Hematopoietic multipotent progenitor cell (in vitro differentiated cells): ENCODE measurements at places on chromosomes 5 and 9. TPM values are rescaled to one million over a fixed set of nuclear protein-coding genes. Genes with fewer than 3 reads are reported as not detected.

GPR151 gene
- total RNA-seq = not detected

GRCh38 chr9:133158695-133159094 is 5.0 kb downstream of the GBGT1 start:
- no peak for DNase-seq

GZMA gene
- total RNA-seq = not detected

- no peak for DNase-seq
These were observed 268.6 kb downstream of the SEC61B start for GRCh38 chr9:99490729-99491128.

CDHR2 gene
- under 0.01 TPM for total RNA-seq

- no peak for DNase-seq
These were observed 141.4 kb downstream of the EBF1 start for GRCh38 chr5:158958021-158958994.

GRCh38 chr5:135094339-135095051 is 60.5 kb upstream of the PITX1 start:
- DNase-seq = no peak

SV2C gene
- under 0.01 TPM for total RNA-seq

CDH6 gene
- under 0.01 TPM for total RNA-seq

DNA sequence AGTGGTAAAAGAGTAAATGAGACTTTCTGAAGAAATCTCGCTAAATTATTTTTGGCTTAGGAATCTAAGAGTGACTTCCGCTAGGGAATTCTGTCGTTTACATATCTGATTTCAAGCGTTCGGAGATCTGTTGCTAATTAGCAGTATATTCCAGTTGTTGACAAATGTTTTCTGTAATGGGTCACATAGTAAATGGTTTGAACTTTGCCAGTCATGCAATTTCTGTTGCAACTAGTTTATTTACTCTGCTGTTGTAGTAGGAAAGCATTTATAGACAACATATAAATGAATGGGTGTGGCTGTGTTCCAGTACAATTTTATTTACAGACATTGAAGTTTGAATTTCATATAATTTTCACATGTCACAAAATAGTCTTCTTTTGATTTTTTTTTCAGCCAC is 57.4 kb upstream of the JAK2 start:
- DNase-seq = no peak

- DNase-seq = no peak
These were observed 15.7 kb upstream of the AIF1L start for GRCh38 chr9:131080589-131080988.

ARAP3 gene
- total RNA-seq = 0.27 TPM

ANKRD18B gene
- under 0.01 TPM for total RNA-seq

ADAMTS12 gene
- total RNA-seq = not detected

CATSPER3 gene
- total RNA-seq = 0.27 TPM

DNA sequence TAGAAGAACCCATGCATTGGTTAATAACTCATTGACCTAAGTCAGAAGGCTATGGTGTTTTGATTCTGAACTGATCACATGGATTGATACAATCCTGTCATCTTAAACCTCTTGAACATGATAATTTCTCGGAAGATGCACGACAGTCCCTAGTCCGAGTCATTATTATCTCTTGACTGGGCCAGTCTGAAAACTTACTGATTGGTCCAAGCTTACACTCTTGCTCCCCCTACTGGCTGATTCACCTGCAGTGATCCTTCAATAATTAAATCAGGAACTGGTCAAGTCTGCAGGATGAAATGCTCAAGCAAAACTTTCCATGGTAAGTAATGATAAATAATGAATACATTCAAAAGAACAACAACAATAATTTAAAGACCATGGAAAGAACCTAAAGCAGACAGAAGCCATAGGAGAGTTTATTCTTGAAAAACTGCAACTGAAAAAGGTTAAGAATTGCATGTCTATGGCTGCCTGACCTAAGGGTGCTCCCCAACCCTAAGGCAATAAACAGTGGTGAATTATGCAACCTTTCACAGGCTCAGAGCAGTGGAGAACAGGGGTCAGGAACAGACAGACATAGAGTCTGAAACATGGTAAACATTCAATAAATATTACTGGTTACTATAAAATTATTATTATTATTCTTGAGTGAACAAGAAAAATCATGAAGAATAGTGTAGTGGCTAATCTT is 79.3 kb downstream of the BRINP1 start:
- DNase-seq = peak; percentile 69
